ENCODE measurements at places on chromosomes 2 and 18.
A peak's percentile ranks its signal among the peaks of the same experiment; 100 is the strongest.

GRCh38 chr2:45909677-45910191 is 258.3 kb downstream of the PRKCE start:
- DNase-seq: no peak

GRCh38 chr2:223697892-223698645 is 95.9 kb upstream of the SCG2 start:
- DNase-seq: no peak

- no peak for DNase-seq
Measured at GRCh38 chr2:146414456-146414855, 1430.4 kb upstream of the ACVR2A start.

DNA sequence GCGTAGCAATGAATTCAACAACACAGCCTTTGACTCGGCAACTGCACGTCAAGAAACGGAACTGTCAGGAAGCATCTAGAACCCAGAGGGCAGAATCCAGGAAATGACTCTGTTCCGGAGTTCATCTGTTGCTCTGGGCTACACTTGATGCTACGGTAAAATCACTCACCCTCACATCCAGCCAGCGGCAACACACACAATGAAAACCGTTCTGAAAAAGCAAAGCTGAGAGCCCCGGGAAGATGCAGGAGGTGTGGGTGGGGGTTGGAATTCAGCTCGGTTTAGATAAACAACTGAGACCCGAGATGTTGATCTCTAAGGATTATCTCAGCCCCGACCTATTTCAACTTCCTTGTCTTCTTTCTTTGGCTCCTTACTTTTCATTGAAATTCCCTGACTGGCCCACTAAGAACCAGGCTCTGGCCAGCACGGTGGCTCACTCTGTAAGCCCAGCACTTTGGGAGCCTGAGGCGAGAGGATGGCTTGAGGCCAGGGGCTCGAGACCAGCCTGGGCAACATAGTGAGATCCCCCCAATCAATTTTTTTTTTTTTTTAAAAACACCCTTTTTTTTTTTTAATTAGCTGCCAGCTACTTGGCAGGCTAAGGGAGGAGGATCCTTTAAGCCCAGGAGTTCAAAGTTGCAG is 13.3 kb upstream of the RAB17 start:
- DNase-seq: peak; percentile 93
